Stomach (tissue), 19 donors: ENCODE measurements at places on chromosomes 12 and 14. TPM values are rescaled to one million over a fixed set of nuclear protein-coding genes. Genes with fewer than 3 reads are reported as not detected.

The ZNF891 gene
- 1.4 TPM for total RNA-seq

The KDM5A gene
- total RNA-seq: 98.4 TPM

The COQ6 gene
- 27.0 TPM for total RNA-seq

The LTB4R2 gene
- total RNA-seq: 9.9 TPM

The RASSF9 gene
- 6.2 TPM for total RNA-seq

The AMN gene
- 21.7 TPM for total RNA-seq

The CD9 gene
- total RNA-seq: 68.1 TPM

The PRKD1 gene
- total RNA-seq: 21.6 TPM

The DHRS2 gene
- total RNA-seq: 19.6 TPM

The KRT7 gene
- total RNA-seq: 95.8 TPM

The MUCL1 gene
- total RNA-seq: not detected

The PLEKHG7 gene
- 0.92 TPM for total RNA-seq

The EP400 gene
- 31.0 TPM for total RNA-seq

The CLSTN3 gene
- 102 TPM for total RNA-seq

The EPYC gene
- total RNA-seq: not detected

The PLEKHH1 gene
- 24.0 TPM for total RNA-seq

The PTHLH gene
- 2.8 TPM for total RNA-seq

The TMEM30B gene
- total RNA-seq: 52.2 TPM

The CCDC184 gene
- total RNA-seq: not detected

The HNF1A gene
- 0.89 TPM for total RNA-seq

The MSRB3 gene
- total RNA-seq: 75.3 TPM

The MYF6 gene
- not detected for total RNA-seq

The SLC2A14 gene
- total RNA-seq: not detected

The TRIM9 gene
- 1.2 TPM for total RNA-seq

The PPP4R4 gene
- total RNA-seq: 11.7 TPM

The MANSC4 gene
- total RNA-seq: not detected

The C1RL gene
- 41.7 TPM for total RNA-seq

The CPNE6 gene
- not detected for total RNA-seq

The LIN52 gene
- total RNA-seq: 9.9 TPM

The MEG3 gene
- total RNA-seq: 74.7 TPM

The ASCL1 gene
- total RNA-seq: 0.55 TPM

The LGALS3 gene
- total RNA-seq: 163 TPM

The GLI1 gene
- 4.0 TPM for total RNA-seq

The ABCD2 gene
- total RNA-seq: 0.87 TPM

The GRIN2B gene
- total RNA-seq: 0.55 TPM

The WDR20 gene
- total RNA-seq: 35.8 TPM

The RAB3IP gene
- total RNA-seq: 27.8 TPM

The PTPRB gene
- 16.9 TPM for total RNA-seq

The FSCB gene
- total RNA-seq: not detected

The M6PR gene
- total RNA-seq: 33.3 TPM

The KRT73 gene
- total RNA-seq: not detected

The OTOGL gene
- total RNA-seq: not detected

The PRIMA1 gene
- 9.8 TPM for total RNA-seq

The SERPINA12 gene
- not detected for total RNA-seq

The AMN1 gene
- total RNA-seq: 2.9 TPM

The CCDC177 gene
- not detected for total RNA-seq

The BHLHE41 gene
- total RNA-seq: 2.2 TPM

The LMO3 gene
- 10.8 TPM for total RNA-seq

The MAP1LC3B2 gene
- total RNA-seq: 1.3 TPM

The PRKCH gene
- total RNA-seq: 84.0 TPM

The CCDC60 gene
- total RNA-seq: not detected

The PAPLN gene
- 18.0 TPM for total RNA-seq

The FLRT2 gene
- total RNA-seq: 34.1 TPM

The PTCSC3 gene
- total RNA-seq: not detected
